ENCODE measurements at places on chromosomes 11 and 22. TPM values are rescaled to one million over a fixed set of nuclear protein-coding genes. Genes with fewer than 3 reads are reported as not detected.

The OR5L1 gene
- not detected for total RNA-seq

The GGTLC3 gene
- total RNA-seq, result not detected

The MUC5AC gene
- not detected for total RNA-seq

The MYBPC3 gene
- not detected for total RNA-seq

The C22orf42 gene
- not detected for total RNA-seq

The DEUP1 gene
- total RNA-seq, result not detected

The HOATZ gene
- not detected for total RNA-seq

The RASSF10 gene
- not detected for total RNA-seq

The SLC15A3 gene
- 2.6 TPM for total RNA-seq

The ARHGAP42 gene
- total RNA-seq, result 3.2 TPM

The YAP1 gene
- total RNA-seq, result 91.8 TPM

The MRGPRX3 gene
- not detected for total RNA-seq

The HORMAD2 gene
- not detected for total RNA-seq

The ZNF214 gene
- total RNA-seq, result 2.3 TPM

The PRAME gene
- total RNA-seq, result not detected
